ENCODE measurements at places on chromosomes 1 and 21.

DNA sequence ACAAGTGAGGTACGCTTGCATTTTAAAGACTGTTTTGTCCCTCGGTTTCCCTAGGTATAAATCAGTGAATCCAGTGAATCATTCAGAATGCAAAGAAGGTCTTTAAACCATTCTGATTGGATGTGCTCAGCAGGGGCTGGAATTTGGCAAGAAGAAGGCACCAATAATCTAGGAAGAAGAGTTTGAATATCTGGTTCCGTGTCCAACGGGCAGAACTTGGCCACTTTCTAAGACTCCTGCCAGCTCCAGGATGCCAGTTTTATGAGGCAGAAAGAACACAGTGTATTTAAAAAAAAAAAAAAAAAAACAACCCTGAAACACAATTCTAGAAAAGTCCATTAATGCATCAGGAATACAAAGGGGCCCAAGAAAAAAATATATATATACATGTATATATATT is 3.0 kb upstream of the TENT5C start:
- H3K4me3 ChIP-seq: no peak overlapping the region
- peaks cover 11% of the 10 kb centered on the region for H3K4me1 ChIP-seq
- H3K36me3 ChIP-seq: no peaks in the 10 kb centered on the region
- no peak for DNase-seq
- H3K27me3 ChIP-seq: peaks cover 15% of the 10 kb centered on the region

DNA sequence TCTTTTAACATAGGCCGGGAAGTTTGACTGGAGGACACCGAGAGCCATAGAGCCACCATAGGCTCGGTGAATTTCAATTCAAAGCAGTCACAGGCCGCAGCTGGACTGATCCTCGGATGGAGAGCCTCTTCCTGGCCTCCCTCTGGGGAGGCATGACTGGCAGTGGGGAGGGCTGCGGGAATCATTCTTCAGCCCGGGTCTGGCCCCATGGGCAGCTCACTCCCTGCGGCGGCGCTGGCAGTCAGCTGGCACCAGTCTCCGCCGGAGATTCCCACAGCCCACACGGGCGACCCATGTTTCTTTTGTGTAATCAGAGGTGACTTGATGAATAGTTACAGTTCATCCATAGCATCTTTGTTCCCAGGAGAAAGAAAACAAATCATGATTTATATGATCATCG is 10.6 kb downstream of the ESPN start:
- H3K27ac ChIP-seq: no peak overlapping the region
- H3K4me3 ChIP-seq: no peak overlapping the region
- DNase-seq: no peak
- H3K4me1 ChIP-seq: peaks cover 6% of the 10 kb centered on the region

DNA sequence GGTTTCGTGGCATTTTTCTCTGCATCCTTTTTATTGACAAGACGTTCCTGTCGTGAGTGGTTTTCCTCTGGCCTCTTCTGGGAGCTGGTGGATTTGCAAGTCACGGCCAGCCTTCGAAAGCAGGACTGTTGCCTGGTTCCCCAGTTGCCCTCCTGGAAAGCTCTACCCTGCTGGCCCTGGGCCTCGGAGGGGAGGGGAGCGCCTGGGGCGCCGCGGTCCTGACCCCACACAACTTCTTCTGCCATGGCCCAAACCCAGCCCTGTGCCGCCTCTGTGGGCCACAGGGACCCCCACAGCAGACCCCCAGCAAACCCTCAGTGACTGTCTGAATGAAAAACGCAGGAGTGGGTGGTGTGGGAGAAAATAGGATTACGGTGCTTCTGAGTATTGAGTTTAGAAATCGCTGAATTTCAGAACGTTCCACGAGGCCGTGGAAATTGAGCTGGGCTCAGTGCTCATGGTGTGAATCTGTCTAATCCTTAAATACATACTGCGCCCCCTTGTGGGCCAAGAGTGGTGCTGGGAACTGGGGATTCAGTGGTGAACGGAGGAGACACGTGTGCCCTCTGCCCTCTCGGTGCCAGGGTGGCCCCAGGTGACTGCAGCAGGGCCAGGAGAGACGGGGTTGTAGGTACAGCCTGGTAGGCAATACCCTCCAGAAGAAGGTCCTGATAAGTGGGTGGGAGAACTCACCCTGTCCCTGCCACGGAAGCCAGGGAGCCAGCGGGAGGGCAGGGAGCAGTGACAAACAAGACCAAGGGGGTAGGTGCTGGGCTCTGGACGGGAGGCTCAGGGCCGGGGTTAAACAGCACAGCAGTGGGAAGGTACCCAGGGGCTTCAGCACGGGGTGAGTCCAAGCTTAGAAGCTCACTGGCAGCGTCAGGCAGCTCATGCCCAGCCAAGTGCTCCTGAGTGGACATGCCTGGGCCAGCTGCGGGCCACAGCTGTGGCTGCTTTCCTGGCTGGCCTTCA is 101.2 kb upstream of the COL6A1 start:
- no peak overlapping the region for H3K4me3 ChIP-seq
- H3K36me3 ChIP-seq: no peaks in the 10 kb centered on the region
- no peaks in the 10 kb centered on the region for H3K27me3 ChIP-seq

GRCh38 chr1:64495878-64496277 is 25.9 kb downstream of the CACHD1 start:
- DNase-seq: no peak
- peaks cover 8% of the 10 kb centered on the region for H3K36me3 ChIP-seq
- H3K27me3 ChIP-seq: no peaks in the 10 kb centered on the region
- peaks cover 34% of the 10 kb centered on the region for H3K4me1 ChIP-seq
- H3K27ac ChIP-seq: no peak overlapping the region

DNA sequence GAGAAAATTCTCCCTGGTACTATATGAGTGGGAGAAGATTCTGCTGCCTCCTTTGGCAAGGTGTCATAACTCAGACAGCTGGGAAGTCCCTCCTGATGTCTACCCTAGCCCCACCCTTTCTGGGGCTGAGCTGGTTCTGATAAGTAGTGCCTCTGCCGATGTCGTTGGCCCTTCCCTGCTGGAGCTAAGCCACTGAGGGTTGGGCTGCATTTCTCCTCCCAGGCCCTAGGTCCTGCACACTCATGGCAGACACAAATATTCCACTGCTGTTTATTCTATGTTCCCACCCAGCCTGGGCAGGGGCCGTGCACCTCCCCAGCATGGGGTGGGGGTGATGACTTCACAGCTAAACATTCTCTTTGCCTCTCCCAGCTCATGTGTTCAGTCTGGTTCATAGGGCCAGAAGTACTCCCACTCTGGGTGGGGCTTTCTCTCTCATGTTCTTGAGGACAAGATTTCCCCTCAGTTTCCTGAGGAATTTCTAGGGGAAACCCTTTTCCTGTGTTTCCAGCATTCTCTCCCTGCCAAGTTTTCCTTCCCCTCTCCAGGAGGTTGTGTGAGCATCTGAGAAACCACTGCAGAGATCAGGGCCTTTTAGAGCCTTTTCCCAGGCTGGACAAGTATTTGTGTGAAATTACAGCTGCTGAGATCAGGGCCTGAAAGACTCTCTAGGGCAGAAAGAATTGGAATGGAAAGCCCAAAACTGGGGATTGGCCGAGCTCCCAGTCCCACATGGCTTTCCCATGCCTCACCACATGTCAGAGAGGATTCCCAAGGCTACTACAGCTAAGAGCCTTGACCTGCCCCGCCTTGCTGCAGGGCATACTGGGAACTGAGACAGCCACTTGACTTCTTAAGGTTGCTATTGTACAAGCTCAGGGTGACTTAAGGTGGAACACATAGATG is 66.2 kb downstream of the ATP2B4 start:
- H3K27ac ChIP-seq: no peak overlapping the region
- H3K36me3 ChIP-seq: no peaks in the 10 kb centered on the region
- peaks cover 3% of the 10 kb centered on the region for H3K4me1 ChIP-seq
- no peak overlapping the region for H3K4me3 ChIP-seq
- DNase-seq: no peak

- no peak for DNase-seq
- H3K36me3 ChIP-seq: no peaks in the 10 kb centered on the region
- H3K27me3 ChIP-seq: no peaks in the 10 kb centered on the region
- no peaks in the 10 kb centered on the region for H3K4me1 ChIP-seq
- no peak overlapping the region for H3K27ac ChIP-seq
- no peak overlapping the region for H3K4me3 ChIP-seq
These were observed 106.5 kb upstream of the EDEM3 start for GRCh38 chr1:184860985-184861754.

DNA sequence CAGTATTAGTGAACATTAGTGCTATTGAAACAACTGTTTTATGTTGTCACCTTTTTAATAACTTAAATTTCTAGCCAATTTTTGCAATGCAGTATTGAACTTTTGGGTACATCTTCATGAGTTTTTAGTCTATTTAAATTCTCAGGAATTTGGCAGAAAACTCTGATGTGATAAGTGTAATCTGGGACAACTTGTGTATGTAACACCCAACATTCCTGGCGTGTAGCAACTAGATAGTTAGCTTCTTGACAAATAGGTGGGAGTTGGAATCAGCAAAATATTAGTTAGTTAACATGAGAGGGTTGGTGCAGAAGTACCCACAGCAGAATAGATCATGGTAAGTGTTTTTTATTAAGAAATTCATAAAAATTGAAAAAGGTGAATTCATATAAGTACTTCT is 111.6 kb downstream of the ITSN1 start:
- DNase-seq: no peak
- H3K27ac ChIP-seq: no peak overlapping the region
- H3K4me3 ChIP-seq: no peak overlapping the region
- no peaks in the 10 kb centered on the region for H3K27me3 ChIP-seq
- H3K36me3 ChIP-seq: peaks cover 9% of the 10 kb centered on the region
- H3K4me1 ChIP-seq: no peaks in the 10 kb centered on the region

DNA sequence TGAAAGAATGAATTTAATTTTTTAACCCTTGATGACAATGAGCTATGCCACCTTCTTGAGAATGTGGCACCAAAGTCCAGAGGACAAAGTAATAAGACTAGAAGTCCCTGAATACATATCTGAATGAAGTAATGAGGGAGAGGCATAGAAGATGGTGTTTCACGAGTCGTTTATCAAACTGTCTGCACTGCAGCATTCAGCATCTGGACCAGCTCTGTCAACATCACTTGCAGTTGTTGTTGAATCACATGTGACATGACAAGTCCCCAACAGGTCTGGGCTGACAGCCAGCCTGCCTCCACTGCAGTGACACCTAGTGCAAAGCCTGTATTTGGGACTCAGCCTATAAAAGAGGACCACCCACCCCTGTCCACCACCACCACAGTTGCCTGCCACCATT is 17.3 kb upstream of the GALNT2 start:
- no peak overlapping the region for H3K4me3 ChIP-seq
- DNase-seq: no peak
- no peaks in the 10 kb centered on the region for H3K36me3 ChIP-seq
- no peaks in the 10 kb centered on the region for H3K27me3 ChIP-seq
- H3K27ac ChIP-seq: no peak overlapping the region
- peaks cover 8% of the 10 kb centered on the region for H3K4me1 ChIP-seq

- H3K4me3 ChIP-seq: no peak overlapping the region
- H3K36me3 ChIP-seq: no peaks in the 10 kb centered on the region
- no peak for DNase-seq
- H3K27ac ChIP-seq: no peak overlapping the region
These were observed 18.6 kb upstream of the POU2F1 start for GRCh38 chr1:167202049-167202448.

DNA sequence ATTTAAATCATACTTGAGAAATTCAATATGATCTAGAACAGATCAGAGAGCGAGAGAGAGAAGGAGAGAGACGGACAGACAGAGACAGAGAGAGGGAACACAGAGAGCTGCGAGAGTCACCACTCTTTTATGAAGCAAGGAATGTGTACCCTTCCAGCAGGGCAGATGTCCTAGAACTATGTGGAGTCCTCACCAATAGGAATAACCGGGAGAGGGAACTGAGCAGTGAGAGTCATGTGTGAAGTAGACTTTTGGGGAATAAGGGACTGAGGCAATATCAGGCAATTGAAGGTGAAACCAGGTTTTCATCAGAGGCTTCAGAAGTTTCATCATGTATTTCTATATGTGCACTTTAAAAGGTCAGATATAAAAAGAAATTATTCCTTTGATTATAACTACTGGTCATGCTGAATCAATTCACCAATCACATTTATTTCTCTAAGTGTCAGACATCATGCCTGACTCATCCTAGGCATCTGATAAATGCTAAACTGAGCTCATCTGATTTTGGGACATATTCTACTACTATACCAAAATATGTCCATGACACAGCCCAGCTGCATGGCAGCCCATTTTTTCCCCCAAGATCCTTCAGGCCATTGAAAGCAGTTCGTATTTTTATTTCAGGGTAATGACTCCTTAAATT is 22.4 kb downstream of the VTCN1 start:
- no peak for DNase-seq
- no peak overlapping the region for H3K4me3 ChIP-seq
- H3K4me1 ChIP-seq: peaks cover 10% of the 10 kb centered on the region
- no peaks in the 10 kb centered on the region for H3K36me3 ChIP-seq

DNA sequence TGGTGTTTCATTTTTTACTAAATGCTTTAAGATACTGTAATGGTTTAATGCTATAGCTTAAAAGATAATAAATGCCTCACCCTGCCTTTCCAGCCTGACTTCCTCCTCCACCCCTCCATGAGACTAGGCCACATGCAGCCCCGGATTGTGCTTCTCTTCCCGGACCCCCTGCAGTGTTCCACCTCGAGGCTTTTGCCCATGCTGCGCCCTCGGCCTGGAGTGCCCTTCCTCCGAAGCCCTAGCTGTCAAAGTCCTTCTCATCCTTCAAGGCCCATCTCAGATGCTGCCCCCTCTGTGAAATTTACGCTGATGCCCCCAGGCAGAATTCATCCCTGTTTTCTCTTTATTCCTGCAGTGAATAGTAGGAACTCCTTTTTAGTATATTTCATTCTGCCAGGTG is 98.5 kb downstream of the ATP5PO start:
- H3K4me1 ChIP-seq: peaks cover 3% of the 10 kb centered on the region
- H3K4me3 ChIP-seq: no peak overlapping the region
- peaks cover 10% of the 10 kb centered on the region for H3K36me3 ChIP-seq
- H3K27me3 ChIP-seq: no peaks in the 10 kb centered on the region
- no peak for DNase-seq

DNA sequence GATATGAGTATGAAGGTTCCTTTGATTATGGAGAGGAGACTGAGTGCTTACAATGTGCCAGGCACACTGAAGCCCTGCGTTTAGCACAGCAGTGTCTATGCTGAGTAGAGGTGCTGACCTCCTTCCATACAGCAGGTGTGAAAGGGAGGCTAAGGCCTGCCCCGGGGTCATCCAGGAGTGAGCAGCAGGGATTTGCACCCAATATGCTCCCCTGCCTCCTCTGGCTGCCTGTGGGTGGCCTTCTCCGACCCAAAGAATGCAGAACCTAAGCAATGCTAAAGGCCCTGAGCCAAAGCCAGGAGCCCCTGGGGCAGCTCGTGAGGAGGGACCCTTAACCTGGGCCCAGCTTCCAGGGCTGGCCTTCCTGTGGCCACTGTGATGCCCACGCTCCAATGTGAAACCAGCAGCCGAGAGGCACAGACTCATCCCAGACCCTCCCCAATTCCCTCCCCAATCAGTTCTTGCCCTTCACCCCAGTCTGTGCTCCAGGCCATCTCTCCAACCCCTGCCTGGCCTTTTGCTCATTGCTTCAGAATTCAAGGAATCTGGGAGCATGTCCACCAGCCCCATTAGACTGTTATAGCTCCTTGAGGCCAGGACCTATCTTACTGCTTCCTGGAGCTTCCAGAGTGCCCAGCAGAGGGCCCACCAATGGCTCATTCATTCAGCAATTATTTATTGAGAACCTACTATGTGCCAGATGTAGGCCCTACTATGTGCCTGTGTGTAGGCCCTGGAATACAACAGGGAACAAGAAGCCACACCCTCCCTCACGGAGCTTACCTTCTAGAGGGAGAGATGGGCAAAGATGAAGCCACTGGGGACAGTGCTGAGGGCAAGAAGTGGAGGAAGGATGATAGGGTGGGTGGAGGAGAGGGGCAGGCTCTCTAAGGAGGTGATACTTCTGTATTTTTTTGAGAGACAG is 53.3 kb downstream of the TAS1R2 start:
- no peaks in the 10 kb centered on the region for H3K36me3 ChIP-seq
- no peak for DNase-seq
- H3K27ac ChIP-seq: no peak overlapping the region
- H3K4me3 ChIP-seq: no peak overlapping the region
- no peaks in the 10 kb centered on the region for H3K27me3 ChIP-seq

Data from neuronal stem cell (in vitro differentiated cells).